ENCODE measurements at places on chromosomes 4 and X.

DNA sequence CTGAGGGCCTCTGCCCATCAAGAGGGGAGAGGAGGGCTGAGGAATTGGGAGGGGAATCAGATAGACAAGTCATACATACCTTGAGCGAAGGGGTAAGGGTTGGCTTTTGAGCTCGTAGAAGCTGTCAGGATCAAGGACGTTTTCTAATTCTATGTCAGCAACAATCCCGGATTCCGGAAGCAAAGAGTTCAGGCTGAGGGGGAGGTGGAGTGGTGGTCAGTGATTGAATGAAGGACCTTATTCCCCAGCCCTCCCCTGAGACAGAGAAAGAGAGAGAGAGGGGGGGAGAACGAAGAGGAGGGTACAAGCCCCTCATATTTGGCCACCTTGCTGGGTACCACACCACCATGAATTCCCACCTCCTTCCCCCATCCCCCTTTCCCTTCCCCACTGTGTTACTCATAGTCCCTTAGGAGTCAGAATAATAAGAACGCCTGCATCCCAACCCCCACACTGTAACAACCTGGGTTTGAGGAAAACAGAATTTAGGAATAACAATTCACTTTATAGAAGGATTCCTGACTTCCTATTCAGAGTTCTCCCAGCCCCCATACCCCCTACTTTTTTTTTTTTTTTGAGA, 2.7 kb downstream of the TFE3 start:
- no peak for DNase-seq

DNA sequence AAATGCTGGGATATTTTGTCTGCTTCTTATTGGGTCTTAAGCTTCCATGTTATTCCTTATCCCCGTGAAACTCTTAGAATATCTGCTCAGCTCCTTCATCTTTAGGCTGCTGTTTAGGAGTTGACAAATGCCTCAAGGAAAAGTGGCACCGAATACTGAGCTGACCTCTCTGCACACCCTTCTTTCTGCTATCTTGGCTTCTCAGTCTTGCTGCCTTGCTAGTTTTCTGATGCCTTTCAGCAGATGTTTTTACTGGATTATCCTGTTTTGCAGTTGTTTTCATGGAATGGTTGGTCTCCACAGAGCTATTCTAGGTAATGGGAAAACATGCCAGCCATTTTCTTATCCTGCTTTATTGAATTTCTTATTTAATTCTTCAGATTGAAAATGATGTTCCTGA, 86.3 kb downstream of the GYPE start:
- no peak for DNase-seq

DNA sequence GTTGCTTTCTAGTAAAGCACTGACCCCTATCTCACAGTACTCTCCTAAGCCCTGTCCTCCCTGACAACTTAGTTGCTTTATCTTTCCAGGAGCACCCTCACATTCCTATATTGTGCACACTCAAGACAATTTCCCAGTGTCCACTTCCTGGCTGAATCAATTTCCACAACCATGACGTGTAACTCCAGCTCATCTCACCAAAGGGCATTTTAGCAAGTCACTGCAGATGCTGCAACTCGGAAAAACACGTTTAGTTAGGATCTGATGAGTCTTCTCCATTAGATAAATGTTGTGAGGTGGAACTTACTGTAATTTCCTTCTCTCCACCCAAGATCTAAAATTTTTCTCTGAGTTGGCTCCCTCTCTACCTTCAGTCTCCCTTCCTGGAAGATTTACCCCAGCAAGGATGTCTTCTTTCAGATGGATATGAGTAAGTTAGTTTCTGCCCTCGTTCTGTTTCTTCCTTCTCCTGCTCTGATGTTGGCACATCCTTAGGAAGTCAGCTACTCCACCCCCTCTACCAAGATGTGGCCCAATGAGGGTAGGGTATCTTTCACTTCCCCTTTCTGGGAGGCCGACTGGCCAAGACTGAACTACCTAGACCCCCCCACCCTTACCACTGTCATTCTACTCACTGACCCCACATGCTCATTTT, 28.8 kb upstream of the IL13RA1 start:
- no peak for DNase-seq

DNA sequence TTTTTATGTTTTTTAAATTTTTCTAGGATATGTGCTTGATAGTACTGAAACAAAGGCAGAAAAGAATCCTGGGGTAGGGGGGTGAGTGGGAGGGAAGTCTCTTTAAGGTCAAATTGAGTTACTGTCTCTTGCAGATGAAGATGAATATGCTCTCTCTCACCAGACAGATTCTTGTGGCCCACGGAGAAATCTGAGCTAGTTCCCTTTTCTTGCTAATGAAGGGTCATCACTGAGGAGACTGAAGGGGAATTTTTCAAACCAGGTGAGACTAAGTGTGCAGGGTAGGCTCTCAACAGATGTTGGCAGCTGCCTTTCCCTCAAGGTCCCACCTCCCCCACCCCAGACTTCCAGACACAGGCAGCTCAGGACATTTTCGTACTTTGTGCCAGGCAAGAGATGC, 21.5 kb downstream of the FAM9C start:
- no peak for DNase-seq

- DNase-seq = no peak
Measured at GRCh38 chr4:26873391-26874026, 12.9 kb downstream of the STIM2 start.

DNA sequence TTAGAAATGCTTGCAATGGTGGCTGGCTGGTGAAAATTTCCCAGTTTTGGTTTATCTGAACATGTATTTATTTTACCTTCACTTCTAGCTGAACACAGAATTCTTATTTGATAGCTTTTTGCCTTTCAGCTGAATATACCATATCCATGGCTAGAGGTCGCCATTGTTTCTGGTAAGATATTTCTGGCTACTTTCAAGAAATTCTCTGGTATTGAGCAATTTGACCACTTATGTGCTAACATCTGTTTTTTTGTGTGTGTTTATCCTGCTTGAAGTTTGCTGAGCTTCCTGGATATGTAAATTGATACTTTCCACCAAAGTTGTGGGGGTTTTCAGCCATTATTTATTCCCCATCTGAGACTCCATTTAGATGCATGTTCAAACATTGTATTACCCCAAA, 75.4 kb downstream of the FBXW7 start:
- DNase-seq = no peak

DNA sequence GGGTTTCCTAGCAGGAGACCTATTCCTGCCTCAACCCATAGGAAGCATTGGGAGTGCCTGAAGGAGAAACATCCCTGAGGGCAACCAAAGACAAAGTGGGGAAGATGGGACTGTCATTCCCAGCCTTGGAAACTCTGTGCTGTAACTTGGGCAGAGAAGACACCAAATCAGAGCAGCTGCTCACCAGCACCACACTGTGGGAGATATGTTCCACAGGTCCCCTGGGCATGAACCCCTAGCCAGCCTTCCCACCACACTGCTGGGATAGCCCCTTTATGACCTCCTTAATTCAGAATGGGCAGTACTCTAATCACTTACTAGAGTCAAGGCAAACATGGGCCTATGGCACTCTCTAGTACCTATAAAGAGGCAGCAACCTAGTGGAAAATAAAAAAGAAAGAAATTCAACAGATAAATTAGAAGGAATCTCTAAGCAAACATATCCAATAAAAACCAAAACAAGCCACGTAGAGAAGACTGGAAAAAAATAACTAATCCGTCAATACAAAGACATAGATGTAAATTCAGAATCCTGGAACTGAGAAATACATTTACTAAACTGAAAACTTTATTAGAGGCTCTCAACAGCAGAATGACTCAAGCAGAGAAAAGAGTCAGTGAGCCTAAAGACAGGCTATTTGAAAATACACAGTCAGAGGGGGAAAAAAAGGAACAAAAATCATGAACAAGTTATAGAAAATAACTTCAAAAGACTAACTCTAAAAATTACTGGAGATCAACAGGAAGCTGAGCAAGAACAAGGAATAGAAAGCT, 878.4 kb upstream of the FRG1 start:
- no peak for DNase-seq

DNA sequence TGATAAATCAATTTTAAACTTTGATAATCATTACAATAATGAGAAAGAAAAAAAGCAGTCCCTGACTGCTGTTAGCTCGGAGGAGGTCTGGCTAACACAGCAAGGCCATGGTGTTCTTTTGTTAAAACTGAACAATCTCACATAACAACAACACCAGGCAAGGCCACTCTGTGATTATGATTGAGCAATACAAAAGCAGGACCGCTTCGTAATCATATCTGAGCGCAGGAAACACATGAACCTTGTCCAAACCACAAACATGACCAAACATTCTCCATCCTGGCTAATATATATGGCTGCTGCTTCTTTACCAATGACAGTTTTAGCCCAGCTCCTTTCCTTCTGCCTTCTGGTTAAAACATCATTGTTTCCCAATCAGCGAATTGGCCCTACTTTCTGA, 76.8 kb upstream of the DDX53 start:
- no peak for DNase-seq

- no peak for DNase-seq
Measured at GRCh38 chr4:80462621-80463091, 127.1 kb downstream of the CFAP299 start.

DNA sequence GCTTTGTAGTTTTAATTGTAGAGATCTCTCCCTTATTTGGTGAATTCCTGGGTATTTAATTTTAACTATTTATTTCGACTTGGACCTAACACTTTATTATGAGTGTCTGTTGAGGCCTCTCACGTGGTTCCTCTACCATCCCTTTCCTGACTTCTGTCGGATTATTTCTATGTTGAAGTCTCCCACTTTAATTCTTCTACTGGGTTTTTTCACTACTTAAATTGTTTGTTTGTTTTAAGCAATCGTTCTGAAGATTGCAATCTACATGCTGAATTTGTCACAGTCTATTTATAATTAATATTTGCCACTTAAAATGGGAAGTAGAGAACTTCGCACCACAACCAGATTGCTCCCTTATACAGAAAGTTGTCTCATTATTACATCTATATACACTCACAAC, 20.8 kb upstream of the NKX1-1 start:
- no peak for DNase-seq

- DNase-seq = peak; percentile 9
Measured at GRCh38 chr4:102825261-102826091, 1.9 kb downstream of the UBE2D3 start.

DNA sequence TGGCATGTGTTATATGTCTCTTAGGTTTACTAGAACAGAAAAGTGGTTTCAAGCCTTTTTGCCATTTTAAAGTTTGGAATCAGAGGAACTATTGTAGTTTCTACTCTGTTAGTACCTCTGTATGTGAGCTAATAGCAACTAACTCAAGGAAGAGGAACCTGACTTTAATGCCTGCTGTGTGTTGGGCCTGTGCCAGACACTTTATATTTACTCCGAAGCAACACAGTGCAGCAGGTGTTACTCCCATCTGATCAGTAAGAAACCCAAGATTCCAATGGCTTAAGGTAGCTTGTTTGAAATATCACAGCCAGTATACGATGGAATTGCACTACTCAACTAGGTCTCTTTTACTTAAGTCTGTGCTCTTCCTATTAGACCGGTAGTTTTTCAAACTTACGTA, 79.2 kb downstream of the USP9X start:
- no peak for DNase-seq

DNA sequence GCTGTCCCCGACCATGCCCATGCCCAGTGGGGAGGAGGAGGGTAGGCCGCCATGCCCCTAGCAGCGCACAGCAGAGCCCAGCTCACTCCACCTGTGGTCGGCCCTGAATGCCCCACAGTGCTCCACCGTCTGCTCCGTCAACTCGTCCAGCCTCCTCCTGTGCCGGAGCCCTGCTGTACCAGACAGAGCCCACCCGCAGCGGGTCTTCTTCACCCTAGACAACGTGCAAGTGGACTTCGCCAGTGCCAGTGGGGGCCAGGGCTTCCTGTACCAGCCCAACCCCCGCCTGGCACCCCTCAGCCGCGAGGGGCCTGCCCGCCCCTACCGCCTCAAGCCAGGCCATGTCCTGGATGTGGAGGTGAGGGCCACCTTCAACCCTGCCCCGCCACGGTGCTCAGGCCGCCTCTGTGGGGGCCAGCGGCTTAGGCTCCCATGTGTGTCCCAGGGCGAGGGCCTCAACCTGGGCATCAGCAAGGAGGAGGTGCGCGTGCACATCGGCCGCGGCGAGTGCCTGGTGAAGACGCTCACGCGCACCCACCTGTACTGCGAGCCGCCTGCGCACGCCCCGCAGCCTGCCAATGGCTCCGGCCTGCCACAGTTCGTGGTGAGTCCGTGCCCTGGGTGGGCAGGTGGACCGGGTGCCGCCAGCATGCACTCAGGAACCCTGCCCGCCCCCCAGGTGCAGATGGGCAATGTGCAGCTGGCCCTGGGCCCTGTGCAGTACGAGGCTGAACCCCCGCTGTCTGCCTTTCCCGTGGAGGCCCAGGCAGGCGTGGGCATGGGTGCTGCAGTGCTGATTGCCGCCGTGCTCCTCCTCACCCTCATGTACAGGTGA, 6.9 kb upstream of the SRPK3 start:
- no peak for DNase-seq

Measured in activated CD4-positive, alpha-beta T cell treated with anti-CD3 and anti-CD28 coated beads, Interleukin-2, amount 50 U/mL, for 4 hours (primary cell).